T-helper 17 cell (primary cell): ENCODE measurements at places on chromosomes 1 and 21. TPM values are rescaled to one million over a fixed set of nuclear protein-coding genes. Genes with fewer than 3 reads are reported as not detected.

Gene ERICH3
- total RNA-seq, result not detected

Gene S100A2
- 0.52 TPM for total RNA-seq

Gene SPOCD1
- total RNA-seq, result 0.30 TPM

Gene TNFRSF8
- 0.34 TPM for total RNA-seq

- H3K4me1 ChIP-seq, result no peaks in the 10 kb centered on the region
- peaks cover 2% of the 10 kb centered on the region for H3K36me3 ChIP-seq
- DNase-seq, result no peak
Observed at GRCh38 chr1:214685906-214686305, 82.9 kb downstream of the CENPF start.

GRCh38 chr1:151981178-151981525 is 12.5 kb downstream of the S100A10 start:
- H3K27ac ChIP-seq, result peak overlapping the region; percentile 41
- H3K4me1 ChIP-seq, result peaks cover 36% of the 10 kb centered on the region
- H3K36me3 ChIP-seq, result peaks cover 7% of the 10 kb centered on the region

DNA sequence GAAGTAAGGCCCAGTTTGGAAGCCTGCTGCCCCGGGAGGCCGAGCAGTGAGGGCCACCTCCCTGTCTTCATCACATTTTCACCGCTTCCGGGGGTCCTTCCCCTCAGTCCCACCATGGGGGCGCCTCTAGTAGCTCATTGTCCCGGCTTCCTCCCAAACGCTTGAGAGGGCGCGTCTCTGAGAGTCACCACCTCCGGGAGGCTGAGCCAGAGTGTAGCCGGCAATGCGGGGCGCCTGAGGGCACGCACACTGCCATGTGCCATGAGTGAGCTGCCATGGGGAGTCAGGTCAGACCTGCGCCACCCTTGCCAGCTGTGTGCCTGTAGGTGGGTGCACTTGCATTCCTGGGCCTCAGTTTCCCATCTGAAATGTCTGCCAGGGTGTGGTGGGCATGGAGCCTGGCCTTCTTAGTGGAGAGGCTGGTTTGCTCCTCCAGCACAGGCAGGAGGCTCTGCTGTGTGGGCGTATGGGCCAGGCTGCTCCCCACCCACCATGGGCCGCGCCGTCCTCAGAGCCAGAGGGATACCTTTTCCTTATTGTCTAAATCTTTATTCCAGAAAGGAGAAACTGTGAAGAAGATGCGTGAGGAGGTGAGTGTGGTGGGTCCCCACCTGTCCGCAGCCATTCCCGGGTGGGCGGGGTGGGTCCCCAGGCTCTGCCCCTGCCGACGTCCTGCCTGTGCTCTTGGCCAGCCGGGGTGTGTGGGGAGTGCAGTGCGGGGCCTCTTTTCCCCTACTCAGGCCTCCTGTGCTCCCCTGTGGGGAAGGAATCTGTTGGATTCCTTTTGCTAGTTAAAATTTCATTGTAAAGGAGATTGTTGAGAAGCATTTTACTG is 81.3 kb upstream of the COL6A1 start:
- peak overlapping the region; percentile 9 for H3K27ac ChIP-seq
- DNase-seq, result no peak
- H3K27me3 ChIP-seq, result no peaks in the 10 kb centered on the region
- peaks cover 7% of the 10 kb centered on the region for H3K4me1 ChIP-seq

- H3K4me3 ChIP-seq, result no peak overlapping the region
- H3K27me3 ChIP-seq, result no peaks in the 10 kb centered on the region
- no peaks in the 10 kb centered on the region for H3K4me1 ChIP-seq
- H3K36me3 ChIP-seq, result no peaks in the 10 kb centered on the region
- DNase-seq, result no peak
Observed at GRCh38 chr1:189654906-189655305, 822.8 kb downstream of the BRINP3 start.

- no peaks in the 10 kb centered on the region for H3K27me3 ChIP-seq
- H3K36me3 ChIP-seq, result peaks cover 3% of the 10 kb centered on the region
- no peak for DNase-seq
- peaks cover 28% of the 10 kb centered on the region for H3K4me1 ChIP-seq
Observed at GRCh38 chr1:160606611-160607010, 27.3 kb upstream of the CD84 start.

GRCh38 chr1:156936191-156936590 is 15.8 kb downstream of the LRRC71 start:
- H3K36me3 ChIP-seq, result peaks cover 10% of the 10 kb centered on the region
- H3K4me3 ChIP-seq, result no peak overlapping the region
- H3K4me1 ChIP-seq, result peaks cover 9% of the 10 kb centered on the region
- no peak for DNase-seq
- peaks cover 24% of the 10 kb centered on the region for H3K27me3 ChIP-seq

DNA sequence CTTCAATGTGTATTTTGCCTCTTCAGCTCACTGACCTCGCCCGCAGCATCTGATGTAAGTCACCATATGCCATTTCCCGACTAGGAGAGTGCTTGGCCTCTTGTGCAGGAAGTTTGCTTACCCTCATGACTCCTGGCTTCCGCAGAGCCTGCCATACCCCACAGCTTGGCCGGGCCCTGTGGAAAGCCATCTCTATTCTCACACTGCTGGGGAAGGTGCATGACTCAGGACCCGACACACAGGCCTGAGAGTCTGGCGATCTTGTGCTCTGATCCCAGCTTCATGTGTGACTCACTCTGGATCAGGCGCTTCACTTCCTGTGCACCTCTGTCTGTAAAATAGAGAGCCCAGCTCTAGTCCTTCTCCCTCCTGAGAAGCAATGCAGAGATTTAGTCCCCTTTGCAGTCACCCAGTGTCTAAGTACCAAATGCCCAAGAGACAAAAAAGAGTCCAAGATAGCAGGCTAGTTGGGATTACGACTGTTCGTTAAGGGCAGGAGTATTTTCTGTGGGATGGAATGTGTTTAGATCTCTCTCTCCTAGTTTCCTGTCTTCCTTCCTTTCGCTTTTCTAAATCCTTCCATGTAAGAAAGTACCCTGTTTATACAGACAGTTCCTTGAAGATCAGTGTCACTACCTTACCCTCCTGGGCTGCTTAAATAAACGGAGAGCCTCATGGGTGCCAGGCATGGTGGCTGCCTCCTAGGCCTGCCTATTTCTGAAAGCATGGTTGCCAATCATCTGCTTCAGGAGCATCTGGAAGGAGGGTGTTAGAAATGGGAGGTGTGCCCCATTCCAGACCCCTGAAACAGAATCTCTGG is 62.8 kb upstream of the KIF26B start:
- no peak overlapping the region for H3K27ac ChIP-seq
- DNase-seq, result no peak
- H3K36me3 ChIP-seq, result no peaks in the 10 kb centered on the region
- no peak overlapping the region for H3K4me3 ChIP-seq
- no peaks in the 10 kb centered on the region for H3K4me1 ChIP-seq
- H3K27me3 ChIP-seq, result no peaks in the 10 kb centered on the region

DNA sequence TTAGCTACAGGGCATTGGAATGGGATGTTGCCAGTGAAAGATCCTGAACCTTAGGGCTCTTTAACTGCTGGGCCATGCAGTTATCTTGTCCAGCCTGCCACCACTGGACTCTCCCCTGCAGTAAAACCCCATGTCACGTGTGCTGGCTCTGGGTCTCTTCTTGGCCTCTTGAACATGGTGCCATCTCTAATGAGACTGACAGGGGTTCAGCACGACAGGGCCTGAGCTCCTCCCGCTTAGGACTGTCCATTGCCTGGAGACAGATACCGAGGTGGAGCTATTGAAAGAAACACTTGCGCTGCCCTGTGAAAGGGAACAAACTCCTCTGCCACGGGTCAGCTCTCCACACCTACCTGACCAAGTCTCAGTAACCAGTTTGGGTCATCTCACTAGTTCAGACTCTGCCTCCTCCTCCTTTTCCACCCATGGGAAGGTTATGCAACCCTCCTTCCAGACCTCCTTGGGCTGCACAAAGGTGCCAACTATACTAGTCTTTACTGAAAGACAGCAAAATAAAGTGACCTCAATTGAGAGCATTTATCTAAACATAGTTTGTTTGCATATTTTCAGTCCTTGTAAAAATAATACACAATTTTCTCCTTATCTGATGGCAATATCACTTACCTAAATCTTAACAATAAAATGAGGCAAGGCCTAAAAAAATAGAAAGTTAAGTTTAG is 66.0 kb downstream of the GNG12 start:
- peaks cover 6% of the 10 kb centered on the region for H3K4me1 ChIP-seq
- no peak overlapping the region for H3K27ac ChIP-seq
- H3K4me3 ChIP-seq, result no peak overlapping the region
- H3K36me3 ChIP-seq, result no peaks in the 10 kb centered on the region
- peaks cover 83% of the 10 kb centered on the region for H3K27me3 ChIP-seq
